Stimulated activated CD8-positive, alpha-beta memory T cell treated with anti-CD3 and anti-CD28 coated beads, Interleukin-7, amount 100 ng/mL, for 1 hour (primary cell): ENCODE measurements at places on chromosomes 7 and 10.

- DNase-seq, result no peak
Measured at GRCh38 chr7:77427996-77428603, 12.0 kb upstream of the GSAP start.

GRCh38 chr10:57897611-57898010, 370.1 kb downstream of the IPMK start:
- DNase-seq, result no peak

GRCh38 chr10:80520661-80521470, 16.8 kb upstream of the SH2D4B start:
- no peak for DNase-seq

DNA sequence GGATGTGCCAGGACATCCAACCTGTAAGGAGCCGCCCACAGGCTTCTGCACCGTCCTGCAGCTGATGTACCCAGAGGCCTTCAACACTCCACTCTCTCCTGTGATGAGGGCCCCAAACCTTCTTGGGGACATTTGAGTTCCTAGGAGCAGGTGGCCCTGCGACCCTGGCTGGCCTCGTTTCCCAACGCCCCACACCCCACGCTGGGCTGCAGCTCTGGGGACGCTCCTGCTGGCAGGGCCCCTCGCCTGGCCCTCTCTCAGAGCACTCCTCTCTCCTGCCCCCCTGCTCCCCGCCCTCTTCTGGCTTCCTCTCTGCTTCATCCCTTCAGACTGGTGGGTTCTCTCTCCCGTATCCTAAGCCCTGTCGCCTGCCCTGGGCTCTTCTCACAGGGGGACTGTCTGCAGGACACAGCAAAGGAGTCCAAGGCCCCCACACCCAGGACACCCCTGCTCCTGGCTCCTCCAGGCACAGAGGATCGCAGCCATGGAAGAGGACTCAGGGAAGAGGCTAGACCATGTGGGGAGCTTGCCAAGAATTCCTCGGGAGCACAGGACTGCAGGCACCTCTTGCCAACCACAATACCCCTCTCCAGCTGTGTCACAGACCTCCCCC, 541.4 kb downstream of the TCERG1L start:
- DNase-seq, result no peak

DNA sequence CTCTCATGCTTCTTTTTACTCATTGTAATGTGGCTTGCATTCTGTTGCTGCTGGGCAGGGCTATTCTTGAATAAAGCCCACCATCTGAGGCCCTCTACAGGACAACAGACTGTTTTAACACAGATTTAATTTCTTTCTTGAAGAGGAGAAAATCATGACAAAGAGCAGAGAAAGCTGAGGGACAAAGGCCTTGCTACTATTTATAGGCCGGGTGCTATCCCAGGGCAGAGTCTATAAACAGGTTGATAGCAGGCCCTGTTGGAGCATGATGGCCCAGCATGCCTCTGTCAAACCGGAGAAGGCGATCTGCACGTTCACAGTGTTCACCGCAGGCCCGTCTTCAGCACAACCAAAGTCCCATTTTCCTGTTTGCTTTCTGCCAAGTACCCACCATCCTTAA, 3.0 kb downstream of the VIPR2 start:
- DNase-seq, result no peak

DNA sequence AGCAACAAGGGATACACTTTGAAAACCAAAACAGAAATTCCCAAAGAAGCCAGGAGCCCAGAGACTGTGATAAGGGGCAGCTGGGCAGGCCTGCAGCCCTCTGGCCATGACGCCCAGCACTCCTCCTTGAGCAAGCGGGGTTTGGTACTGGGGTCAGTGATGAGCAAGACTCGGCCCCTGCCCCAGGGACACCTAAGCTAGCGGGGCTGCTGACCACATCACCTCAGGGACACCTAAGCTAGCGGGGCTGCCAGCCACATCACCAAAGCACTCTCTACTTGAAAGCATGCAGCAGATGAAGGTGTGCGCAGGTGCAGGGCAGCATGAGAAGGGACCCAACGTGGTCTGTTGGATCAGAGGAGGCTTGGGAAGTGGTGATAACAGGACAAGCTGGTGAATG, 108.0 kb upstream of the PPP2R2D start:
- no peak for DNase-seq

- DNase-seq, result no peak
Measured at GRCh38 chr10:101028446-101029337, 2.2 kb downstream of the PDZD7 start.

DNA sequence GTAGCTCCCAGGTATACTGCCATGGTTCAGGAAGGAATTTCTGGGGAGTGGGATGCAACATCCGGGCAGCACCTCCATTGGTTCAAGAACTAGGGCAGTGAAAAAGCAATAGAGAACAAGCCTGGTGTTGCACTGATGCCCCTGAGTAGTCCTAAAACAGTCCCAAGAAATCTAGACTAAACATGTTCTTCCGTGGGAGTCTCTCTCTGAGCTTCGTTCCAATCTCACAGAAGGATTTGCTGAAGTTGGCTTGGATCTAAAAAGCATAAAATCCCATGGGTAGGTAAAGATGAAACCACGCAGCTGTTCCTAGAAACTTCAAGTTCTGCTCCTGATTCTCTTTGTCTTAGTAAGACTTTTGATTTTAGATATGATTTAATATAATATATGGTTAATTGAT, 154.5 kb downstream of the PLXDC2 start:
- DNase-seq, result no peak

DNA sequence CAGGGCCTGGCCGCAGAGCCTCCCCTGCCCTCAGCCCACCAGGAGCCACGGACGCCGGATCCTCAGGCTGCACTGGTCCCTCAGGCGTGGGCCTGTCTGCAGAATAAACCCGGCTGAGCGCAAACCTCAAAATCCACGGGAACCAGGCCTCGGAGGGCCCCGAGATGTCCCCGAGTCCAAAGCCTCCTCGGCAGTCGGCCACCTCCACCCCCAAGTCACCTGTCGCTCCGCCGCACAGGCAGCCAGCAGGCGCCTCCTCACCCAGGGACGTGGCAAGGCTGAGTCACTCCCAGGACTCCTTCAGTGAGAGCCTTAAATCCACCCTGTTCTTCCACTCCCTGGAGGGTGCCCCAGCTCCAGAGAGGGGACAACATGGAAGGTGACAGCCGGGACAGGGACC, 33.2 kb downstream of the STK32C start:
- DNase-seq, result no peak

- no peak for DNase-seq
Measured at GRCh38 chr7:90846192-90846591, 250.1 kb downstream of the CDK14 start.

DNA sequence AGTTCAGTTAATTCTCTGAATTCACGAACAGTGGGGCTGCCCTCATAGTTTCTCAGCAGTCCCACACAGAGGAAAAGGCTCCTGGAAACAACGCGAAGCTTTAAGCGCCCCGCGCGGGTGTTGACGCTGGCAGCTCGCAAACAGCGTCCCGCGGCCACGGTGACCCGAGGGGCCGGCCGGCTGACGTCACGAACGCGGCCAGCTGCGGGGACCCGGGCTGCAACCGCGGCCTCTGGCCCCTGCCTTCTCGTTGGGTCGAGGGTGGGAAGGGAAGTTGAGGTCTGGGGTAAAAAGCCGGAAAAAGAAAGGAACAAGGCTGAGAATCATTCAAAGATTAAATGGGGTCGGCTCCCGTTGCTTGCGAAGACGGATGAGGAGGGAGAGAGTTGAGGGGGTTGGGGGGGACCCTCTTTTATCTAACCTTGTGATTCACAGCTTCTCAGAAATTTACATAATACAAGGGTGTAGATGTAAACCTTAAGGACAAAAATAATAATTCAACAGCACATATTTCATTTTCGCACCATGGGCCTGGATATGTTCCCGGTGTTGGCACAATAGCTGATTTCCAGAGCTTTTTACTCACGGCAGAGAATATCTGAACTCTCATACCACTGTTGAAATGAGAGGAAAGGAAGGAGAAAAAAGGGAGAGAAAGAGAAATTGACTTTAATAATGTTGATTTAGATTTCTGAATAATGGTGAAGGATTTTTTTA, 7.3 kb upstream of the FEZF1 start:
- DNase-seq, result no peak

DNA sequence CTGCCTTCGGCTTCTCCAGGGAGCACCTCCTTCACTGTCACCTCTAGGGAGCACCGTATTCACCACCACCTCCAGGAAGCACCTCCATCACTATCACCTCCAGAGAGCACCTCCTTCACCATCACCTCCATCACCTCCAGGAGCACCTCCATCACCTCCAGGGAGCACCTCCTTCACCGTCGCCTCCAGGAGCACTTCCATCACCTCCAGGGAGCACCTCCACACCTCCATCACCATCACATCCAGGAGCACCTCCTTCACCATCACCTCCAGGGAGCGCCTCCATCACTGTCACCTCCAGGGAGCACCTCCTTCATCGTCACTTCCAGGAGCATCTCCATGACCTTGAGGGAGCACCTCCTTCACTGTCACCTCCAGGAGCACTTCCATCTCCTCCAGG, 102.3 kb downstream of the DNAJB6 start:
- DNase-seq, result no peak

- no peak for DNase-seq
Measured at GRCh38 chr10:58857251-58857805, 319.1 kb upstream of the PHYHIPL start.

- DNase-seq, result no peak
Measured at GRCh38 chr7:158279539-158280447, 307.8 kb downstream of the PTPRN2 start.

DNA sequence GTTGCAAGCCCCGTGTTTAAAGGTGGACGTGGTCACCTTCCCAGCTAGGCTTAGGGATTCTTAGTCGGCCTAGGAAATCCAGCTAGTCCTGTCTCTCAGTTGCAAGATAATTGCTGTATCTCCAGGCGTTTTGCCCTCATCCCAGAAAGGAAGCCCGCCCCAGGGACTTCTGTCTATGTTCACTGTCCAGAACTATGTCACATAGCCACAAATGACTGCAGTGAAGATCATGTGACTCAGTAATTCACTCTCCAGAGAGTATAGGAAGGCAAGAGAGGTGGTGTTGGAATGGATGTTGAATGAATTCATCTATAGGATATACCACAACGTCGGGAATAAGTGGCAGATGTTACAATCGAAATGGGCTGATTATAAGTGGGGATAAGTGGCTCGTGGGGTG, 349 bp upstream of the ERVW-1 start:
- DNase-seq, result no peak

DNA sequence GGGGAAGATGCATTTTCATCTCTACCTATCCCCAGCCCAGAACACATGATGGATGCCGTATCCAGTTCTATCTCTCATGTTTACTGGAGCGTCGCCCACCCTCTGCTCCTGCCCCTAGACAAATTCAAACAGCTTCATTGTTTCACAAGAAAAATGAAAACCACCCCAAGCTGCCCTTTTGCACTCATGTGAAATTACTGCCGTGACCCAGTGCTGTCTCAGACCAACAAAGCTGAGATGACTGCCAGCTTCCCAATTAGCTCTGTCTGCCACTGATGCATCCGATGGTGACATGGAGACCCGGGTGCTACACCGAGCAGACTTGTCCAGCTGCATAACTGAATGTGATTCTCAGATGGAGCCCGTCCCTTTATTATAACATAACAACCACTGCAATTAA, 67.7 kb downstream of the FOXI2 start:
- DNase-seq, result no peak

- DNase-seq, result no peak
Measured at GRCh38 chr10:15072358-15072757, 16.2 kb downstream of the ACBD7 start.

DNA sequence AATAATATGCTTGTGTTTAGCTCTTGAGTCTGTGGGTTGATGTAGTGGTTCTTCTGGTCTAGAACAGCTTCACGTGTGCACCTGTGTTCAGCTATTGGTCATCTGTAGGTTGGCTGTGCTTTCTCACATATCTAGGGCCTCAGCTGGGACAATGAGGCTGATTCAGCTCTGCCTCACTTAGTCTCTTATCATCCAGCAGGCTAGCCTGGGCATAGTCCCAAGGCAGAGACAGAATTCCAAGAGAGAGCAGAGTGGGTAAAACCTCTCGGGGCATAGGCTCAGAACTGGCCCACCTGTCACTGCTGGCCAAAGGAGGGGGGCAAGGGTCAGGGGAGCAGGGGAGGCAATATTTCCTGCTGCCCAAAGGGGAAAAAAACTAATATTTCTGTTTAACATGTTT, 32.0 kb upstream of the MXI1 start:
- no peak for DNase-seq

DNA sequence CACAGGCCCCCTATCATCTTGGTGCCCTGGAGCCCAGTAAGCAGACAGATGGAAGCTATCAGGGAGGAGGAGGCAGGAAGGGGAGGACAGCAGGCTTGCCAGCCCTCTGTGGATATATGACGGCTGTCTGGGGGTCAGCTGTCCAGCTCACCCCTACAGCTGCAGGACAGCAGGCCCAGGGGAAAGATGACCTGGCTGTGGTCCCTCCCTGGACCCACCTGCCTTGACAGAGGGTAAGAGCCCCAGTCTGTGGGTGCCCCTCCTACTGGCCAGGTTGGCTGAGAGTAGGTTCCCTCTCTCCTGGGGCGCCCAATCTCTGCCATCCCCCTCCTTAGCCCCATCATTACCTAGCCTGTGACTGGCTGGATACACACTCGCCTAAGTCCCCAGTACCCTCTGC, 62.5 kb downstream of the C10orf143 start:
- no peak for DNase-seq

- no peak for DNase-seq
Measured at GRCh38 chr10:78231939-78232338, 198.3 kb downstream of the RPS24 start.

- DNase-seq, result no peak
Measured at GRCh38 chr7:1632916-1633785, 36.9 kb upstream of the ELFN1 start.

- no peak for DNase-seq
Measured at GRCh38 chr7:43234968-43235367, 122.5 kb downstream of the HECW1 start.

DNA sequence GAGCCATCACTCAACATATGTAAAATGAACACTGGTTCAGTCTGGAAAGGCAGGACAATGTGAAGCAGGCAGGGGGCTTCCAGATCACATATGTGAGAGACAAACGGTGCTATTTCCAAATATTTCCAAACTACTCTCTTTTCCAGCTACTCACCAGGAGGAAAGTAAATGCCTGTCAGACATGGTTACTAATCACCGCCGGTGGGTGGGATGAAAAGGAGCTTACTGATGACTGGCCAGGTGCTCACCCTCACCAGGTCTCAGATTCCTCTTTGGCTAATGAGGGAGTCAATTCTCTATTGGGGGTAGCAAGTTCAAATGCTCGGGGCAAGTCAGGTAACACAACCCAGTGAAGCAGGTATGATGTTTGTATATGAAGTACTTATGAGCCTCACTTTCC, 9.7 kb upstream of the MSMB start:
- DNase-seq, result no peak

GRCh38 chr7:26619348-26619984, 244.9 kb downstream of the SKAP2 start:
- DNase-seq, result no peak

GRCh38 chr7:126529833-126530232, 722.9 kb downstream of the GRM8 start:
- DNase-seq, result no peak

DNA sequence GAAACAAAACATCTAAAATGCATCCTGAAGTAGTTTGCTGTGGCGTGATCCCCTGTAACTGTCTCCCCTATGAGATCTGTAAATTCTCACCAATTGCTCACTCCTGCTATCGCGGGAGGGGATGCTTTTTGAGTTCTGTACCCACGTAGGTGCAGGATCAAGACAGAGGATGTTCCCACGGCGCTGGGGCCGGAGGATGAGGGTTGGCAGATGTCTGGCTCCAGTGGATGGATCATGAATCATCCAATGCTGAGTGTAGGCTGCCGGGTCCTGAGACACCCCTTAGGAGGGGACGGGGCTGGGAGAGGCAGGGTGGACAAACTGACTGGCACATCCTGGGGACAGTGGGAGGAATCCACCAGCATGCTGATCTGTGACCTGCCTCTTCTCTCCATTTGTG, 224.4 kb downstream of the USP6NL start:
- DNase-seq, result no peak
